Activated T-cell treated with anti-CD3 and anti-CD28 coated beads, Interleukin-2, amount 50 U/mL, for 1 hour (primary cell): ENCODE measurements at places on chromosomes 5 and 9.
A peak's percentile ranks its signal among the peaks of the same experiment; 100 is the strongest.

GRCh38 chr5:129951039-129951438 is 46.8 kb downstream of the CHSY3 start:
- DNase-seq, result no peak

GRCh38 chr5:124871303-124871702 is 124.9 kb upstream of the ZNF608 start:
- no peak for DNase-seq

- DNase-seq, result no peak
Measured at GRCh38 chr9:36923025-36923625, 110.9 kb downstream of the PAX5 start.

- DNase-seq, result no peak
Measured at GRCh38 chr5:143524338-143524945, 121.0 kb upstream of the NR3C1 start.

GRCh38 chr5:107313098-107313497 is 357.6 kb downstream of the EFNA5 start:
- DNase-seq, result no peak

DNA sequence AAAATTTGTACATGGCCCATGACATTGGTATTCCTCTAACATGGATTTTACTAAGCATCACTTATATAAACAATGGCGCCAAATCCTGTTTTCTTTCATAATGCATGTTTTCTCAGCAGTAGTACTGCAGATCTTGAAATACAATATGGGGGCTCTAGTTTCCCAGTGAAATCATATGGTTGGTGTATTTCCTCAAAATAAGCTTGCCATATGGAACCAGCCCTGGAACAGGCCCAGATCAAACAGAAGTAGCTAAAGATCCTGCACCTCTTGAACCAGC is 163.9 kb downstream of the ZNF608 start:
- DNase-seq, result no peak

GRCh38 chr9:78663369-78663768 is 366.4 kb downstream of the PSAT1 start:
- no peak for DNase-seq

DNA sequence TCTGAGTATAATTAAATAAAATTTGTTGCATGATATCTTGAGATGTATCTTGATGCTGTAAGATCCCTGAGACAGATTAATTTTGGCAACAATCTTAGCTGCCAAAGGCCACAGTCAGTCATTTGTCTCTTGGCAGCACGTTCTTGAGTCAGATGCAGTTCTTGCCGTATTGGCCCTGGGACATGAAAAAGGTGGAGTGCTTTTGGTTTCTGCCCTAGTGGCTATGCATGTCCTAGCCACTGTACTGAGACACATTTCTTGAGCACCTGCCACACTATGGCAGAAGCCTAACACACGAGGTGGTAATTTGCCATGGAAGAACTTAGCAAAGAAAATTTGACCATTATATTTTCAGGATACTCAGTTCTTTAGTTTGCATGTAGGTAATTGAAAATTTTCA is 45.0 kb upstream of the PHF2 start:
- DNase-seq, result no peak

DNA sequence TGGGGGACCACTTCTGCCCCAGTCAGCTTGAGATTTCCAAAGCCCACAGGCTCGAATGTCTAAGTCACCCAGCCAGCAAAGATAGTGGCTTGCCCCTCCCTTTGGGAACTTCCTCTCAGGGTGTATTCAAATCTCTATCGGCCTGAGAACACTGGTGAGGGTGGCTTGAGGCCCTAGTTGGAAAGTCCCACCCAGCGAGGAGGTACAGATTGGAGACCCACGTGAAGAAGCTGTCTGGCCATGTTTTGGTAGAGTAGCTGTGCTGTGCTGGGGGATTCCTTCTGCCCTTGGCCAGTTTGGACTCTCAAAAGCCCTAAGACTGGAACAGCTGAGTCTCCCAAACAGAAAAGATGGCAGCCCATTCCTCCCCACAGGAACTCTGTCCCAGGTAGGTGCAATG is 172.7 kb upstream of the RIOK2 start:
- DNase-seq, result no peak

DNA sequence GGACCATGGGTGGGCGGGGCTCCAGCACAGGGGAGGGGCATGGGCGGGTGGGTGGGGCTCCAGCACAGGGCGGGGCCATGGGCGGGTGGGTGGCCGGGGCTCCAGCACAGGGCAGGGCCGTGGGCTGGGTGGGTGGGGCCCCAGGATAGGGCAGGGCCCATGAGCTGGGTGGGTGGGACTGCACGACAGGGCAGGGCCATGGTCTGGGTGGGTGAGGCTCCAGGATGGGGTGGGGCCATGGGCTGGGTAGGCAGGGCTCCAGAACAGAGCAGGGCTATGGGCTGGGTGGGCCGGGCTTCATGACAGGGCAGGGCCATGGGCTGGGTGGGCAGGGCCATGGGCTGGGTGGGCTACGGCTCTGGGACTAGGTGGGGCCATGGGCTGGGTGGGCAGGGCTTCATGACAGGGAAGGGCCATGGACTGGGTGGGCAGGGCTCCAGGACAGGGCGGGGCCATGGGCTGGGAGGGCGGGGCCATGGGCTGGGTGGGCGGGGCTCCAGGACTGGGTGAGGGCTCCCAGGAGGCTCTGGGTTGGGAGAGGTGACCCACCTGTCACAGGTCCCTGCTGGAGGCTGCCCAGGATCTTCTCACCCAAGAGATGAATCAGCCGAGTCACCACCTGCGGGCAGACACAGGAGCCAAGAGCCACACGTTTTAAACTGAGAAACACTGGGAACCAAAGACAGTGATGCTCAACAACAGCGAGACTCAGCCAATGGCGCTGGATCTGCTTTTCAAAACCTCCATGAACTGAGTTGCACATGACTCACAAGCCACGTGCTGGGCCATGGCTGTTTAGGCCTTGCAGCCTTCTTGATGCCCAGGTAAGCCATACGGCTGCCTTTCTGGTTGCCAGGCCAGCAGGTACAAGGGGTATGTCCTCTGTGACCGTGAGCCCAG is 33.6 kb upstream of the NSMF start:
- DNase-seq, result peak; percentile 28

- DNase-seq, result no peak
Measured at GRCh38 chr9:115416299-115416698, 298.3 kb upstream of the TNC start.

- DNase-seq, result no peak
Measured at GRCh38 chr9:129811967-129812363, 9.0 kb downstream of the TOR1B start.
